ENCODE measurements at places on chromosomes 5 and 9.

DNA sequence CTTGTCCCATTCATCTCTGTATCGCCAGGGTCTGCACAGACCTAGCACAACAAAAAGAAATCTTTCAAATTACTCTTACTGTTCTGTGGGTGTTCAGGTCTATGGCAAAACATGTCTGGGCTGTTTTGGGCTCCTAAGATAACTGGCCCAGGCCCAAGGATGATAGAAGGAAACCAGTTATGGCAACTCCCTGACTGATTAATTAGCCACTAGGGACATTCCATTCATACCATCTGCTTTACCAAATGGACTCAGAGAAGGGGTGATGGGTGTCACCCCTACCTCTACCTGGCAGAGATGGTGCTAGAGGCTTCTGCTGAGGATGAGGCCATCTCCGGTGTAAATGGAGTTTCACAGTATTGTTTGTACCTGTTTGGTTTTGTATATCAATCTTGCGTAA lies 1.9 kb downstream of the SLC31A2 start:
- DNase-seq: peak; percentile 54

DNA sequence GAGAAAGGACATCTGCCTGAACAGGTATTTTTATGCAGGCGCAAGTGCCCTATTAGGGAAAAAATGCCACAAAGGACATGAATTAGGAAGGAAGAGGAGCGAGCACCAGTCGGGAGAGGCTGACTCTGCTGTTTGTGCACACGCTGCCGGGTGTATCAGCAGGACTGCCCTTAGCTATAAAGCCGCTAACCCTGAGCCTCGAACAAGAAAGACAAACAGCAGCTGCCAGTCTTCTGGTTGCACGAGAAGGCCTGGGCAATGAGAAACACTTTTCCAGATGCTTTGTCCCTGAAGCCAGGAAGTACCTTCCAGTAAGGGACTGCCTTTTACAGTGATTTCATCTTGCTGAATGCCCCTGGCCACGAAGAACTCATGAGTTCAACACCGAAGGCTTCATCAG lies 12.6 kb downstream of the QSOX2 start:
- DNase-seq: no peak

- DNase-seq: no peak
These were observed 147.9 kb downstream of the ASTN2 start for GRCh38 chr9:117266855-117267497.

GRCh38 chr9:80502306-80502705 lies 930.5 kb downstream of the TLE4 start:
- no peak for DNase-seq

- peak; percentile 58 for DNase-seq
These were observed 223.5 kb downstream of the SH3GL2 start for GRCh38 chr9:17802249-17802857.
